ENCODE measurements at places on chromosomes 13 and 19. TPM values are rescaled to one million over a fixed set of nuclear protein-coding genes. Genes with fewer than 3 reads are reported as not detected.
A peak's percentile ranks its signal among the peaks of the same experiment; 100 is the strongest.

Gene KLF2
- 413 TPM for polyA plus RNA-seq

DNA sequence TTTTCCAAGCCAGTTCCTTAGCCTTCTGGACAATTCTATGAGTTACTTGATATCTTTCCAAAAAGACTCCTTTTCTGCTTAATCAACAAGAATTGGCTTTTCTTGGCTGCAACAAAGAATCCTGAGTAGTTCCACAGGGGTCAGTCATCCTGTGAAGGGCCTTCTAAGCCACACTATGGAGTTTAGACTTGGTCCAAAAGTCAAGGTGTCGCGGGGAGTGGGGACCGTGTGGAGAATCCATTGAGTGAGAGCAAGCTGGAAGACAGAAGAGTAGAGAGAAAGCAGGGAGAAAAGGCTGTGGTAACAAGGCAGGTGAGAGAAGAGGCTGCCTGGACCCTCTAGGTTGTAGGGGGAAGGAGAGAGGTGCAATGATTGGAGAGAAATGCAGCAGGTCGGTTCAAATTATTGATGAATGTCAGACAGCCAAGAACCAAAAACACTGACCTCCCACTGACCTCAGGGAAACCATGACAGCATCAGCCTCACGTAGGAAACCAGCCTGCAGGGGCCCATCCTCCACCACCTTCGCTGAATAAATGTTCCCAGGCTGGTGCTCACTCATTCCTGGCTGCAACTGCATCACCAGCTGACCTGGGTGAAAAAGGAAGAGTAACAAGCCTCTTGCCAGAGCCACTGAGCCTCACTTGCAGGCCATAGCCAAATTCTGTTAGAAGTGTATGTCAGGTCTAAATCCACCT is 7.1 kb upstream of the IFT88 start:
- DNase-seq, result no peak

- DNase-seq, result no peak
Measured at GRCh38 chr19:4497770-4498389, 20.4 kb downstream of the PLIN4 start.

Gene FSD1
- 1.00 TPM for polyA plus RNA-seq

DNA sequence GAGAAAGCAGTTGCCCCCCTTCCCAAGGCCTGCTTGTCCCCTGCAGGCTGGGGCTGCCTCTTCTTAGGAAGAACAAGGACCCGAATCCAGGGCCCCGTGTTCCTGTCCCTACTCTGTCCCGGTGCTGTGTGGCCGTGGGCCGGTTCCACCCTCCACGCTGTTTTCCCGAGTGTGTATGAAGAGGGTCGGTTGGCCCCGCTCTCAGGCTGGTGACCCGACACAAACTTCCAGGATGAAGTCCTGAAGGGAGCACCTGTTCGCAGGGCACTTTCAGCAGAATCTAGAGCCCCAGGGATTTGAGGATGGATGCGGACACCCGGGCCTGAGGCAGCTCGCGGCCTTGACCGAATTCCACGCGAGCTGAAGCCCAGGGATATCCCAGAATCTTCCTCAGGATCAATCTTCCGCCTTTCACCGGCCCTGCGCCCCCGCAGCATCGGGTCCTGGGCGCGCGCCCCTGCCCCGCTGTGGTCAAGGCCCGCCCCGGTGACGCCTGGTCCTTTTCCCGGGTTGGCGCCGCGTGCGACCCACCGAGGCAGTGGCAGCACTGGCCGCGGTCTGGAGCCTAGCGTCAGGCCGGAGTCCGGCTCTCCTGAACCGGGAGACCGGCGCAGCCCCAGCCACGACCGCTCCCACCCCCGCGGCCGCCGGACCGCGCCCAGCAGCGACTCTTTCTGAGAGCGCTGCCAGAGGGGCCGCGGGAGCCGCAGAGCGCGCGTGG is 528 bp upstream of the CHST8 start:
- DNase-seq, result no peak

DNA sequence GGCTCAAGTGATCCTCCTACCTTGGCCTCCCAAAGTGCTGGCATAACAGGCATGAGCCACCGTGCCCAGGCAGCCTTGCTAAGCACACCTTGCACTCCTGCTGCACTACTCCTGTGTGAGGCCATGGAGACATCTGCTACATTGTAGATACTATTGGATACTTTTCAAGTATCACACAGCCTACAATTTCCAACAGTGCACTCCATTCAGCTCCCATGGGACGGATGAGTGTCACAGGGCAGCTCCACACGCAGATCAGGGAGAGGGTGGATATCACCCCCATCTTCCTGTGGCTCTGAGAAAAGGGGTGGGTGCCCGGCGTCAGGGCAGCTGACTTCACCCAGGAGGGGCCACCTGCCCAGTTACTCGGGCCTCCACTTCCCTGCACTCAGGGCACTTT is 39.1 kb upstream of the CCNE1 start:
- no peak for DNase-seq

DNA sequence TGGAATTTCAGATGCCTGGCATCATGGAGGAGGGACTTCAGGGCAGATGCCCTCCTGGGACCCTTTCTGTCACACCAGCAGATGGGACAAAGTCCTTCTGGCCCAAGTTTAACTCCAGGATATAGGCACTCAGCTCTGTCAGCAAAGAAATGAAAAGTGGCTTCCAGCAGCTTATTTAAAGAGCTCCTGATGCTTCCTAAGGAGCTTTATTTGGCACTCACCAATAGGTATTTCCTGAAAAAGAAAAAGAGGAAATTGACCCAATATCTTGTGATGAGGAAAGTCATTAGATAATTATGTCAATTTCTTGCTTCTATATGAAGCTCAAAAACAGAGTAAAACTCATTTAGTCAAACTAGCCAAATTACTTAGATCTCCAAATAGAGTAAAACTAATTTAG is 224.6 kb downstream of the RAP2A start:
- DNase-seq, result no peak

- DNase-seq, result no peak
Measured at GRCh38 chr19:7670150-7670783, 1.4 kb downstream of the RETN start.

GRCh38 chr19:29542327-29542726 is 16.5 kb downstream of the VSTM2B start:
- no peak for DNase-seq

DNA sequence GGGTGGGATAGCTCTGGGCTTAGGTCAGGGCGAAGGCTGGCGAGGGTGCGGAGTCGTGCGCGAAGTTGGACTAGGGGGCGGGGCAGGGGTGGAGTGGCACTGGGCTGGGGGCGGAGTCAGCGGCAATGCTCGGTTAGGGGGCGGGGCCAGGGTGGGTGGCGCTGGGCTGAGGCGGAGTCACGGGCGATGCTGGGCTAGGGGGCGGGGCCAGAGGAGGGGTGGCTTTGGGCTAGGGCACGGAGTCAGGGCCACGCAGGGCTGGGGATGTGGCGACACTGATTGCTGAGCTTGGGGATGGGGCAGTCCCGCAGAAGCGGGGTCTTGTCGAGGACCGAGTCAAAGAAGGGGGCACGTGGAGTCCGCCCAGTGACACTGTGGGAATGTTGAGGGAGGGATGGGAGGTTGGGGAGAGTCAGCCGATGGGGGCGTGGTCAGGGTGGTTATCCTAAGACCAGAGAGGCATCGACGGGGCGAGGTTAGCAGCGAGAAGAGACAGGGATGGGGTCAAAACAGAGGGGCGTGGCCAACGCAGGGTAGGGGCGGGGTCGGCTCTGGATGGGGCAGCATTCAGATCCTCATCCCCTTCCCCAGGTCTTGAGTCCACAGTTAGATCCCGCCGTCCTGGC is 8.7 kb downstream of the HOMER3 start:
- DNase-seq, result peak; percentile 58

Gene C19orf33
- not detected for polyA plus RNA-seq

DNA sequence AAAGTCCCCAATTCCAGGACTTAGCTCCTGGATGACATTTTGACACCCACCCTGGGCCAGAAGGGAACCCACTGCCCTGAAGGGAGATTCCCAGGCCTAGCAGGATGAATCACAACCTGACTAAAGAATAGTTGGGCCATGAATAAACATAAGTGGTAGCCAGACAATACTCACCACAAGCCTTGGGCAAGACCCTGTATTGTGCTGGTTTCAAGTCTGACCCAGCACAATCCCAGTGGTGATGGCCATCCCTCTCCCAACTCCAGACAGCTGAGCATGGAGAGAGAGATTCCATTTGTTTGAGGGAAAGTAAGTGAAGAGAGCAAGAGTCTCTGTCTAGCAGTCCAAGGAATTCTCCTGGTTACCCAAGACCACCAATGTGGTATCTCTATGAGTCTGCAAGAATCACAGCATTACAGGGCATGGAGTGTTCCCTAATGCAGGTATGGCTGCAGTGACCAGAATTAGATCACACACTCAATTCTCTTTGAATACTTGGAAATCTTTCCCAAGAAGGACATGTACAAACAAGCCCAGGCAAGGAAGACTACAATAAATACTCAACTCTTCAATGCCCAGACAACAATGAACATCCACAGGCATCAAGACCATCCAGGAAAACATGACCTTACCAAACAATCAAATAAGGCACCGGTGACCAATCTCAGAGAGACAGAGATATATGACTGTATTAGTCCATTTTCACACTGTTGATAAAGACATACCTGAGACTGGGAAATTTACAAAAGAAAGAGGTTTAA is 158.0 kb downstream of the VWA8 start:
- no peak for DNase-seq

DNA sequence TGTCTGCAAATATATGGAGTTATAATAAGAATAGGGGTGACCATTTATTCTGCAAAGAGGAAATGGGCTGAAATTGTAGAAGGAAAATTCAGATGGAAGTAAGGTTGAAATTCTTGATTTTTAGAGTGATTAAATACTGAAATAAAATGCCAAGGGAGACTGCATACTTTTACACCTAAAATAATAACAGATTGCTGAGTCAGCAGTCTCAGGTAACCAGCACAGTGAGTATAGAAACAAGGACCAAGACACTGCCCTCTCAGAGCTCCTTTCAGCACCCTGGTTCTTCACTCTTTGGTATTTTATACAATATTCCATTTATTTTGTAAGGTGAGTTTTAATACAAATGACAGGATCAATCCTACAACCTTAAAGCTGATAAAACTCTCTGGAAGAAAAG is 48.8 kb upstream of the MLNR start:
- DNase-seq, result no peak

DNA sequence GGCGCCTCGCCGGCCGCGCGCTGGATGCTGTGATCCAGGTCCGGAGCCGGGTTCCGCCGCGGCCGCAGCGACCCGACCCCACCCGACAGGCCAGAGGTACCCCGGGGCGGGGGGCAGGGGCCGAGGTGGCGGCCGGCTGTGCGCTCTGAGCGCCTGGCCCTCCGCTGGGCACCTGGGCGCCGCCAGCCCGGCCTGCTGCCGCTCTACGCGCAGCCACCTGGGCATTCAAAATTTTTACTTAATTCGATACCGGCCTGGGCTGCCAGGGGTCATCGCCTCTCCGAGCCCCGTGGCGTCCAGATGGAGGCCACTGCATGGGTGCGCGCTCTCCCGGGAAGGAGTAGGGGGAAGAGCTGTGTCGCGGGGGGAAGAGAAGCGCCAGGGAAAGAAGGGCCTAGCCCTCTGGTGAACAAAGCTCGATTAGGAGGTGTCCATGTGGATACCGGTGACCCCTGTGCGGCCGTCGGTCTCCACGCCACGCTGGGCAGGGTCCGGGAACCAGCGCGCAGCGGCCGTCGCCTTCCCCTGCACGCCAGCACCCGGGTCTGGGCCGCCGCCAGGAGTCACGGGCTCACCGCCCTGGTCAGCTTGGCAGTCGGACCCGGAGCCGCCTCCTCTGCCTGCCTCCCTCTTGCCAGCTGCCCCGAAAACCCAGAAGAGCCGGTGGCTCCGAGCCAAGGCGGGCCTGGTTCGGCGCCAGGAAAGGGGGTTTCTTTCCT is 666 bp downstream of the BIVM start:
- DNase-seq, result peak; percentile 8

GRCh38 chr13:32976912-32977311 is 39.3 kb upstream of the KL start:
- DNase-seq, result no peak

Gene ZSCAN5C
- polyA plus RNA-seq, result 0.15 TPM

Gene AMH
- polyA plus RNA-seq, result not detected

Gene SIGLEC14
- polyA plus RNA-seq, result 24.5 TPM
